ENCODE measurements at places on chromosomes 5 and 9.

GRCh38 chr5:14147210-14147609 is 4.1 kb downstream of the TRIO start:
- DNase-seq, result no peak

- DNase-seq, result peak; percentile 69
Observed at GRCh38 chr9:133355881-133356357, 368 bp downstream of the SURF1 start.

DNA sequence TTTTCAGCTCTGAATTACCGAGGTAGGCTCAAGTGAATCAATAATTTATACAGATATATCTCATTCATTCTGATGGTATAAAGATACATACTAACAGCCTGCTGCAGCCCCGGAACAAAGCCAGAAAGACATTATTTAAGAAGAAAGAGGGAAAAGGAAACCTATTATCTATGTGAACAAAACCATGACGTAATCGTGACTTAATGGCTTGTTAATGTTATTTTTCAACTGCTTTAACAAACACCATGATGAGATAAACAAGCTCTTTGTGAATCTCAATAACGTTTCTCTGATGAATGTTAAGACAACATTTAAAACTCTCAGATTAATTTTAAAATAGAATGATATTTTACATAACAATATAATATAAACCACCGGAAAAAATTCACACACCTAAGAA is 237.1 kb downstream of the SLF1 start:
- DNase-seq, result no peak

DNA sequence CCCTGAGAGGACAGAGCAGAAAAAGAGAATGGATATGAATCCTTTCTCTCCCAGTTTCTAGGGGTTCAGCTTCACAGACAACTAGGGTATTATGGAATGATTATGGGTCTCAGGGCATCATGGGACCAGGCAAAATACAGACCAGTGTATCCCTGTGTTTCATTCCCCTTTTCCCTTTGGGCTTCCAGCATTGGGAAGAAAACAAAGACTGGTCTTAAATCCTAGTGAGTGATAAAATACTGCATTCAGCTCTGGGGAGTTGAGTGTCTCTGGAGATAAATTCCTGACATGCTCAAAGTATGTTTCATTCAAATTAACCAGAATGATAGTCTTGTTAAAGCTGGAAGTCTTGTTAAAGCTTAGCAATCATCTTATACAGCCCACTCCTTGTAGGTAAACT is 2.4 kb upstream of the POU4F3 start:
- DNase-seq, result no peak

DNA sequence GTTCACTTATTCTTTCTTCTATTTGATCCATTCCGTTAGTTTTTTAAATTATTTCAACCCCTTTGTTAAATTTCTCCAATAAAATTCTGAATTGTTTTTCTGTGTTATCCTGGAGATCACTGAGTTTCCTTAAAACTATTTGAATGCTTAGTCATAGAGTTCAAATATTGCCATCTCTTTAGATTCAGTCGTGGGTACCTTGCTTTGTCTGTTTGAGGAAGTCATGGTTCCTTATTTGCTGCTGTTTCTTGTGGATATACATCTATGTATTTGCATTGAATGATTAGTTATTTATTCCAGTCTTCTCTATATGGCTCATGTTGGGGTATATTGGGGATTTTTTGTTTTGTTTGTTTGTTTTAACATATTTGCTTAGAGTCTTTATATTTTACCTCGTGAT is 80.6 kb downstream of the HINT1 start:
- DNase-seq, result no peak

DNA sequence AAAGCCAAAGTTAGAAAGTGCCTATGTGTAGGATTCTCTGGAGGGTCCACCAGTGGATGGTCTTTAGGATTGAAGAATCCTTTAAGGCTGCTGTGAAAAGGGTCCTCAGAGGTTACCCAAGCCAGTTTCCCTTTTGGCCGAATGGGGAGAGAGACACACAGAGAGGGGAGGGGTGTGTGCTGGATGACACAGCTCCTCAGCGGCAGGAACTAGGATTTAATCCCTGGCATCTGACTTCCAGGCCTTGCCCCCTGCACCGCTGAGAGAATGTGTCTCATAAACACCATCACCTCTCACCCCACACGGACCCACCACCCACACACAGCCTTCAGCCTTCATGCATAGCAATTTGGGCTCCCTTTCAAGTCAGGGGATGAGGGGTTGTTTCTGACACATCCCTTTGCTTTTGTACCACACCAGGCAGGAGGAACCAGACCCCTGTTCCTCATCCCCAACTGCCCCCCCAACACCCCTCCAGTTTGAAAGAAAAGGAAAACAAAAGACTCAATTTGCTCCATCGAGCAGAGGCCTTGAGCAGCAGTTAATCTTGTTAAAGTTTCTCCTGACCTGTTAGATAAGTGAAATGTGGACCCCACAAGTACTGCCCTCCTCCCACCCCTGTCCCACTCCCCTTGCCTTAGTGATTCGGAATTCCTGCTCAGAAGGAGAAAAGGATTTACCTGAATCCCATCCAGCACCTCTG is 4.0 kb downstream of the PAPPA start:
- no peak for DNase-seq

GRCh38 chr5:55232271-55232984 is 980 bp downstream of the CCNO start:
- no peak for DNase-seq

DNA sequence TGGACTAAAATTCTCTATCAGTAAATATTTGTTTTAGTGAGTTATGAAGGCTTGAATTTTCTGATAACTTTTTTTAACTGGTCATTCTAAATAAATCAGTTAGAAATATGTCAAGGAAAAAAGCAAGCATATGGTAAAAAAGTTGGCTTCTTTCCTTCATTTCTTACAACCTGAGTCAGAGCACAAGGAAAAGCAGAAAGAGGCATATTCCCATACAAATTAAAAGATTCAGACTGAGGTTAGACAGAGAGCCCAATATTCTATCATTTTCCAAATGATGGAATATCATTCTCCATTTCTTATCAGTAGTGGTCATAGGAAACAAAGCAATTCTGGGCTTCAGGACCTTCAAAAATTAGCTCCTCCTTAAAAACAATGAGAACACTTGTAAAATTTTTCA is 732.1 kb downstream of the MAT2B start:
- no peak for DNase-seq

GRCh38 chr9:72947984-72948465 is 4.8 kb downstream of the ALDH1A1 start:
- no peak for DNase-seq

GRCh38 chr9:114084282-114085073 is 6.4 kb upstream of the AMBP start:
- no peak for DNase-seq
